Caco-2 (cell line): ENCODE measurements at places on chromosomes 6 and 20. TPM values are rescaled to one million over a fixed set of nuclear protein-coding genes. Genes with fewer than 3 reads are reported as not detected.
A peak's percentile ranks its signal among the peaks of the same experiment; 100 is the strongest.

DNA sequence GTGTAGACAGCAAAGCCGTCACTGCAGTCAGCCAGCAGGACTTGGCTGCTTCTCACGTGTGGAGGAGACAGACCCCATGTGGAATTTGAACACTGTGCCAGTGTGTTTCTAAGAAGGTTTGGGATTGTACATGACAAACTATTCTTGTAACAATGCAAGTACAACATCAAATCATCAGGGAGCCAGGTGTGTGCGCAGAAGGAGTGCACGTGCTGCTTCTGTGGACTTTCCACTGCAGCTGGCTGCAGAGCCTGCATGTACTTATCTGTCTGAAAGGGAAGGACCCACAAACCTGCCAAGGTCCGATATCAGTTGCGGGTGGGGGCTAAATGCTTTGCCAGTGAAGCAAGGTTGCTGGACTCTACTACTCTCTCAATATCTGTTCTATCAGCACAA lies 211.6 kb downstream of the WDR27 start:
- H3K36me3 ChIP-seq: no peaks in the 10 kb centered on the region
- no peaks in the 10 kb centered on the region for H3K27me3 ChIP-seq
- no peak overlapping the region for H3K4me3 ChIP-seq
- no peaks in the 10 kb centered on the region for H3K4me1 ChIP-seq

GRCh38 chr20:49915118-49915379 lies 280 bp downstream of the SPATA2 start:
- H3K4me1 ChIP-seq: peaks cover 20% of the 10 kb centered on the region
- no peak for DNase-seq
- peaks cover 2% of the 10 kb centered on the region; the same call in 1 of the 2 replicates for H3K36me3 ChIP-seq
- H3K27me3 ChIP-seq: no peaks in the 10 kb centered on the region
- H3K4me3 ChIP-seq: peak overlapping the region; percentile 80

DNA sequence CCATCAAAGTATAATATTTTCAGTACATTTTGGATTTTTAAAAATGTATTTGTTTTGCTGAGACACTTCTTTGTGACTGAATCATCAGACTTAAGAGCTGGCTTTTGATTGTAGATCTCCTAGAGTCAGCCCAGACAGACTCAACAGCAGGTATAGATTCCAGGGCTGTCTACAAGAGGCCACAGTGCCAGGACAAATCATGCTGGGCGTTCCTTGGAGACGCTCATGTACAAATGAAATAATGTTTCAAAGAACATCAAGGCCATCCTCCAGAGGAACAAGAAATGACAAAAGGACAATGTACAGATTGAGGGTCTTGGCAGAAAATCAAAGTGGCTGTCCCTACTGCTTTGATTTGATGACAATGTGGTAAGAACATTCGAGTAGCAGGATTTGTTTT lies 369.3 kb downstream of the GRIK2 start:
- peaks cover 8% of the 10 kb centered on the region; the same call in 1 of the 2 replicates for H3K4me1 ChIP-seq
- H3K27ac ChIP-seq: no peak overlapping the region
- no peak for DNase-seq
- H3K27me3 ChIP-seq: no peaks in the 10 kb centered on the region
- H3K4me3 ChIP-seq: no peak overlapping the region
- no peaks in the 10 kb centered on the region for H3K36me3 ChIP-seq

DNA sequence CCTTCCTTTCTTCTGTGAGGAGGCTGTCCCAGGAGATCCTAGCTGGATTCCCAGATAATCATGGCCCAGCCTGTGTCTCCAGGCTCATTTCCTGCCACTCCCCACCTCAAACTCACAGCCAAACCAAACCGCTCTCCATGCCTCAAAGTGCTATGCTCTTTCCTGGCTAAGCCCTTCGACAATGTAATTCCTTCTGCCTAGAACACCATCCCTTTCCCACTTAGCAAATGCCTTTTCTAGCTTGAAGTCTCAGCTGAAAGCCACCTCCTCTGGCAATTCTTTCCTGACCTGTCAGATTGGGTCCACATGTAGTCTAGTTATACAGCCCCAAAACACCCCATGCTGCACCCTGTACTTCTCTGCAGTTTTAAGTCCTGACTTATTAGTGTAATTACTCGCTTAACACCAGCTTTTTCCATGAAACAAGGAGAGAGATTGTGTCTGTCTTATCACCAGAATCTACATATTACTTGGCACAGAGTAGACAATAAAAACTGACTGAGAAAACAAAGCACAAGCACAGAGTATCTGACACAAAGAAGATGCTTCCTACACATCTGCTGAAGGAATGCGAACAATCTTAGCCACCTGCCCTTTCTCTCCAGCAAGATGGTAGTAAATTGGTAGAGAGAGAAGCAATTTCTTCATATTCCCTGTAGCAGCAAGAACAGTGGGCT lies 5.4 kb downstream of the TRIM26 start:
- H3K4me1 ChIP-seq: peaks cover 52% of the 10 kb centered on the region
- no peaks in the 10 kb centered on the region for H3K27me3 ChIP-seq
- H3K4me3 ChIP-seq: peak overlapping the region; percentile 22
- 0 out of 2 replicates have a peak, but pooled peaks cover 2% of the 10 kb centered on the region for H3K36me3 ChIP-seq
- DNase-seq: no peak

Gene KCNK15
- 2.9 and 3.4 TPM in 2 replicates for total RNA-seq
